IMR-90 (cell line): ENCODE measurements at places on chromosomes 2 and 18. TPM values are rescaled to one million over a fixed set of nuclear protein-coding genes. Genes with fewer than 3 reads are reported as not detected.

ALPI gene
- total RNA-seq, result not detected in 2 replicates

CYBRD1 gene
- total RNA-seq, result 103 and 119 TPM in 2 replicates

DNA sequence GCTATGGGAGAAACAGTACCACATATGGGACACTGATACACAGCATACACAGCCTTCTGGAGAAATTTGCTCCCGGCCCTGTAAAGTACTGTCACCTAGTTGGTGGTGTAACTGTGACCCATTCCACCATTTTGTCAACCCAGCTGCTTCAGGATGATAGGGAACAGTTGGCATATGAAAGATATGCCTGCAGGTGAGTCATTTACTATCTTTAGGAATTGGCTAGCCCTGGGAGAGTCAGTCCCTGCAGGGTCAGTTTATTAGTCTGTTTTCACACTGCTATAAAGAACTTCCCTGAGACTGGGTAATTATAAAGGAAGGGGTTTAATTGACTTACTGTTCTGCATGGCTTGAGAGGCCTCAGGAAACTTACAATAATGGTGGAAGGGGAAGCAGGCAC is 30.0 kb upstream of the PTPRM start:
- no peaks in the 10 kb centered on the region for H3K4me1 ChIP-seq
- DNase-seq, result no peak
- no peak overlapping the region for H3K4me3 ChIP-seq

DNA sequence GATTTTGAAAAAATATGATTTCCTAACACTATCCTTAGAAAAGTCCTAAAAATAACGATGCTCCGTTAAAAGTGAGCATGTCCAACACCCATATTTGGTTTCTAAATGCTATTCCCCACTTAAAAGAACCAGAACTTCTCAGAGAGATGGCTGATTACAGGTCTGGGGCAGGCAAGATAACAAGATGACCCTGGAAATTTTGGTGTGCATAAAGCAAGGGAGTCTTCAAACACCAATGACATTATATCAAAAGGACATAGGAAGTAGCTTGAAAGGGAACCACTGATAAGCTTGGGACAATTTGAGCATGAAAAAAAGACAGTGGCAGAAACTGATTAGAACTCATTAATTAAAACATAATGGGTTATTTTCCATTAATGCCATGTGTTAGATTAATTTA is 17.9 kb downstream of the STK17B start:
- peaks cover 12% of the 10 kb centered on the region for H3K36me3 ChIP-seq
- no peak overlapping the region for H3K4me3 ChIP-seq
- DNase-seq, result no peak
- no peak overlapping the region for H3K27ac ChIP-seq
- H3K27me3 ChIP-seq, result no peaks in the 10 kb centered on the region

SALL3 gene
- total RNA-seq, result not detected in 2 replicates

- H3K36me3 ChIP-seq, result no peaks in the 10 kb centered on the region
- peak; percentile 28 for DNase-seq
- no peak overlapping the region for H3K4me3 ChIP-seq
- H3K27me3 ChIP-seq, result no peaks in the 10 kb centered on the region
- no peak overlapping the region for H3K27ac ChIP-seq
Observed at GRCh38 chr2:164146441-164146840, 410.6 kb upstream of the FIGN start.

SRD5A2 gene
- not detected in 2 replicates for total RNA-seq

GRCh38 chr2:146363731-146364130 is 1481.1 kb upstream of the ACVR2A start:
- no peak overlapping the region for H3K4me3 ChIP-seq
- H3K27ac ChIP-seq, result no peak overlapping the region
- H3K36me3 ChIP-seq, result no peaks in the 10 kb centered on the region
- no peaks in the 10 kb centered on the region for H3K27me3 ChIP-seq
- peak; percentile 38 for DNase-seq

AMER3 gene
- total RNA-seq, result not detected in 2 replicates

MOGAT1 gene
- total RNA-seq, result not detected in 2 replicates

DNA sequence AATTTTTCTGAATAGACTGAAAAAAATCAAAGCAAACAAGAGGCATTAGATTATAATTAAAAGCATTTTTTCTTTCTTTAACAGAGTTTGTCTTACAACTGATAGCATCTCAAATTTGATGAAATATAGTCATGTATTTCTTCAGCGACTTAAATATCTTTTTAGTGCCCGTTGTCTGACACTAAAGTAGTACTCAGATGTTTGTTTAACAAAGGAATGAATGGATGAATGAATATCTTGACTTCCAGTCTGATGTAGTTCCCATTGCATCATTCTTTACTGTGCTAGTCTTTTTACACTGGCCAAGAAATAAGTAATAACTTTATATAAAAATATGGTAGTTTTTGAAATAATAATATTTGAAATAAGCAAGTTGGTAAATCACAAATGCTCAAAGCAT is 111.1 kb downstream of the TTC27 start:
- no peak overlapping the region for H3K27ac ChIP-seq
- peaks cover 2% of the 10 kb centered on the region; the same call in 1 of the 2 replicates for H3K4me1 ChIP-seq
- DNase-seq, result peak; percentile 51
- no peak overlapping the region for H3K4me3 ChIP-seq
- H3K36me3 ChIP-seq, result peaks cover 7% of the 10 kb centered on the region
- H3K27me3 ChIP-seq, result no peaks in the 10 kb centered on the region

ALK gene
- not detected in 2 replicates for total RNA-seq

DNA sequence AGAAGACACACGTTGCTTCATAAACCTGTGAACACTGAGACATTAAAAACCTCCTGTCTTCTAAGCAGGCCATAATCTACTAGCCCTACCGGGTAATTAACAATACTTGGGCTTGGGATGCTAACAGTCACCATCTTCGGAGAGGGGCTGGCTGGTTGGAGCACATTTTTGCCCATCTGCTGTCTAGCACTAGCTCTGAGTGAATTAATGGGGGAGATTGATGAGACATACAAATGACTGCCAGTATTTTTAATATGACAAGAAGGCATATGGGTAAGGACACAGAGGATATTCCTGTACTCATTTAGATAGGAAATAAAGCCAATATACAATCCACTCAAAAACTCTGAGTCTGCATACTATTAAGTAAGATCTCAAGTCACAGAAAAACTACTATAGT is 651.6 kb upstream of the SOX11 start:
- H3K27ac ChIP-seq, result no peak overlapping the region
- DNase-seq, result no peak
- H3K36me3 ChIP-seq, result no peaks in the 10 kb centered on the region
- no peaks in the 10 kb centered on the region for H3K4me1 ChIP-seq

EIF2AK2 gene
- 16.8 and 32.2 TPM in 2 replicates for total RNA-seq

GRCh38 chr2:233691443-233692433 is 952 bp upstream of the UGT1A6 start:
- H3K4me3 ChIP-seq, result no peak overlapping the region
- H3K27me3 ChIP-seq, result peaks cover 2% of the 10 kb centered on the region
- H3K36me3 ChIP-seq, result no peaks in the 10 kb centered on the region
- H3K27ac ChIP-seq, result no peak overlapping the region
- DNase-seq, result no peak
- no peaks in the 10 kb centered on the region for H3K4me1 ChIP-seq

IL1F10 gene
- total RNA-seq, result not detected in 2 replicates

PLGLB1 gene
- total RNA-seq, result 0.18 and 0.28 TPM in 2 replicates

DNA sequence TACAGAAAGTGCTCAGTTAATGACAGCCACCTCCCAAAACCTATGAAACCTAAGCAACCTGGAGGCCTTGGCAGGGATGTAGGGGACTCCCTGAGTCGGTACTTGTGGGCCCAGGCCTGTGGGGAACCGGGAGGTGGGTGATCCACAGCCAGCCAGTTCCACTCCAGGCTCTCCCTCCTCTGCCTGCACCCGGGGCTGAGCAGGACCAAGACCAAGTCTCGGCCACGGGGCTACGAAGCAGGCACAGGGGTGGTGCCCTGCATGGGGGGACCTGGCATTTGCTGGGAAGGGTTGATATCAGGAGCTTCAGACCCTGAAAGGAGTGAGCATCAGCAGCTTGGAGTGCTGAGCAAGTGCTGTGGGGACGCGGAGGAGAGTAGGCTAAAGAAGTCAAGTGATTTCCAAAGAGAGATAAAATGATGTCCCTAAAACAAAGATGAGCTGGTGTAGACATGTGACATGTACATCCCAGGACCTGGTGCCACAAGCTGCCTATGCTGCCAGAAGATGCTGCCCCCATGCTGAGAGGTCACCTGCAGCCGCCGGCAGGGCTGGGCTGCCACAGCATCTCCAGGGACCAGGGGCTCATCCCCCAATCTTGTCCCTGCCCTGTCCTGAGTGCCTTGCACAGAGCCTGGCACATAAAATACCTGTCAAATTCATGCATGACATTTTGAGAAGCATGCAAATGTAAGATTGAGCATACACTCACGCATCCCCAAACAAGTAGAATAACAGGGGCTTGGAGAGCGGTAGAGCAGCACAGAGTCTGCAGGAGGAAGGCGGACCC is 21.5 kb downstream of the KCNIP3 start:
- DNase-seq, result no peak
- no peaks in the 10 kb centered on the region for H3K36me3 ChIP-seq
- peaks cover 9% of the 10 kb centered on the region; the same call in 1 of the 2 replicates for H3K4me1 ChIP-seq
- peaks cover 3% of the 10 kb centered on the region; the same call in 1 of the 2 replicates for H3K27me3 ChIP-seq
- H3K4me3 ChIP-seq, result no peak overlapping the region
- no peak overlapping the region for H3K27ac ChIP-seq

- no peak overlapping the region for H3K4me3 ChIP-seq
- H3K27ac ChIP-seq, result no peak overlapping the region
- DNase-seq, result no peak
- no peaks in the 10 kb centered on the region for H3K36me3 ChIP-seq
- no peaks in the 10 kb centered on the region for H3K4me1 ChIP-seq
Observed at GRCh38 chr2:118607641-118608040, 239.8 kb downstream of the EN1 start.

- DNase-seq, result no peak
- no peak overlapping the region for H3K4me3 ChIP-seq
- no peaks in the 10 kb centered on the region for H3K27me3 ChIP-seq
- no peaks in the 10 kb centered on the region for H3K36me3 ChIP-seq
- H3K4me1 ChIP-seq, result no peaks in the 10 kb centered on the region
Observed at GRCh38 chr18:52069201-52069600, 270.8 kb upstream of the DCC start.

GRCh38 chr2:128472789-128473174 is 154.1 kb upstream of the HS6ST1 start:
- H3K27me3 ChIP-seq, result peaks cover 4% of the 10 kb centered on the region
- peaks cover 6% of the 10 kb centered on the region; the same call in 1 of the 2 replicates for H3K4me1 ChIP-seq
- H3K27ac ChIP-seq, result peak overlapping the region; percentile 38; the same call in 1 of the 2 replicates
- H3K36me3 ChIP-seq, result no peaks in the 10 kb centered on the region
- DNase-seq, result peak; percentile 35
- H3K4me3 ChIP-seq, result no peak overlapping the region

- no peak for DNase-seq
- no peak overlapping the region for H3K27ac ChIP-seq
- no peak overlapping the region for H3K4me3 ChIP-seq
- peaks cover 19% of the 10 kb centered on the region for H3K27me3 ChIP-seq
- H3K4me1 ChIP-seq, result no peaks in the 10 kb centered on the region
Observed at GRCh38 chr18:618618-619017, 21.8 kb downstream of the CLUL1 start.

DNA sequence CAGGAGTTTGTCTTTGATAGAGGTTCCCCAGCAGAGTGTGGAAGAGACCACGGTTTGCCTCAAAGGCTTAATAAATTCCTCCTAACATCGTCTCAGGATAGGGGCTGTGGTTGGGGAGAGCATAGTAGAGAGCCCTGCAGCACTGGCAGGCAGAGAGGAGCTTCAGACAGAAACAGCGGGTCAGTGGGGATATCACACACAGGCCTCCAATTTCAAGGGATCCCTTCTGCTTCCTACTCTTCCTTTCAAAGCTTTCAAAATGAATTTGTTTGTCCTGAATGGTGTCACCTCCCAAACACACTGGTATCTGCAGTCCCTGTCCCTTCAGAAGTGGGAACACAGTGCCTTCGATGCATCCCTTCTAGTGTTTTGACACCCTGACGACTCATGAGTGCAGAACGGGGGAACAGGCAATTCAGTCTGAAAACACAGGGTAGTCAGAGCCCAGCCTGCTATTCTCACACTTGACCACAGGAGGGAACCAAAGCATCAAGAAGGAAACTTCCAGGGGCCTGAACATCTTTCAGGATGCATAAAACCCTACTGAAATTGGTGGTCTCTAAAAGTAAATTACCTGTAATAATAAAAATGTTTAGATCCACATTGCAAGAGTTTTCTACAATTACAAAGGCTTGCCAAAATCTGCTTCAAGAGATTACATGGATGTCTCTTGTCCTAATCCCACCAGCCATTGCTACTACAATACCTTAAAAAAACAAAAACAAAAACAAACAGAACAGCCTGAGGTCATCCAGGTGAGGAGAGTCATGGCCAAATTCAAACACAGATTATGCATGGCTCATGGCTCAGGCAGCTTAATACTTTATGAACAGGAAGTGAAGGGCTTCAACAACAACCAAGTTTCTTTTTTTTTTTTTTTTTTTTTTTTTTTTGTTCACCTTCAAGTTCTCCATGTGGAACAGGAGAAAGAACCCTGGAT is 49.8 kb downstream of the SLC14A2 start:
- peaks cover 8% of the 10 kb centered on the region for H3K4me1 ChIP-seq
- no peak overlapping the region for H3K27ac ChIP-seq
- H3K4me3 ChIP-seq, result no peak overlapping the region
- H3K36me3 ChIP-seq, result no peaks in the 10 kb centered on the region
- no peaks in the 10 kb centered on the region for H3K27me3 ChIP-seq

GRCh38 chr2:224308272-224308911 is 93.5 kb downstream of the FAM124B start:
- H3K4me1 ChIP-seq, result no peaks in the 10 kb centered on the region
- no peak for DNase-seq
- H3K36me3 ChIP-seq, result no peaks in the 10 kb centered on the region
- no peak overlapping the region for H3K4me3 ChIP-seq
- H3K27me3 ChIP-seq, result peaks cover 12% of the 10 kb centered on the region

- DNase-seq, result no peak
- H3K36me3 ChIP-seq, result no peaks in the 10 kb centered on the region
- no peak overlapping the region for H3K4me3 ChIP-seq
Observed at GRCh38 chr2:96923810-96924774, 54.2 kb upstream of the SEMA4C start.

SLC66A3 gene
- 18.1 and 18.9 TPM in 2 replicates for total RNA-seq

DNA sequence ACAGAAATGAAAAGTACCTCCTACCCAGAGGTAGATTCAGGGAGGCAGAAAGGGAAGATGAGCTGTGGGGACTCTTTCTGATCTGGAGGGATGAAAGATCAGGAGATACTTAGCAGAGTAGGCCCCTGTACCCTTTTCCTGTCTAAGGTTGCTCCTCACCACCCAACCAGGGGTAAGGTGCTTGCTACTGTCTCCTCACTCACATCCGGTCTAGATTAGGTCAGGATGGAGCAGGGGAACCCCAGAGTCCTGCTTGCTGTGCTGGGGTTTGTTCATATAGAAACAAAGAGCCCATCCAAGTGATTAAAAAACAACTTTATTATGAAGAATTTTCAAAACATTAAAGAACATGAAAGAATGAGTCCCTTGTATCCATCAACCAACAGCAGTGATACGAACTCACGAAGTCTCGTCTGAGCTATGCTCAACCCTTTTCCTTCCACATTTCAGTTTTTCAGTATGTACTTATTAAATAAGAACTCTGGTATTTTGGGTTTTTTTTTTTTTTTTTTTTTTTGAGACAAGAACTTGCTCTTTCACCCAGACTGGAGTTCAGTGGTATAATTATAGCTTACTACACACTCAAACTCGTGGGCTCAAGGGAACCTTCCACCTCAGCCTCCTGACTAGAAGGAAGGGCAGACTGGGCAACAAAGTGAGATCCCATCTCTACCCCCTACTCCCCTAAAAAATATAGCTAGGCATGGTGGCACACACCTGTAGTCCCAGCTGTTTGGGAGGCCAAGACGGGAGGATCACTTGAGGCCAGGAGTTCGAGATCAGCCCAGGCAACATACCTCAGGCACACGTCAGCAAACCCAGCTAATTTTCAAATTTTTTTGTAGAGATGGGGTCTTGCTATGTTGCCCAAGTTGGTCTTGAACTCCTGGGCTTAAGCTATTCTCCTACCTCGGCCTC is 28.5 kb upstream of the MCFD2 start:
- H3K27ac ChIP-seq, result no peak overlapping the region
- no peak for DNase-seq
- peaks cover 8% of the 10 kb centered on the region for H3K36me3 ChIP-seq
- H3K4me1 ChIP-seq, result peaks cover 19% of the 10 kb centered on the region
